Epithelial cell of umbilical artery (primary cell): ENCODE measurements at places on chromosomes 1 and 21. TPM values are rescaled to one million over a fixed set of nuclear protein-coding genes. Genes with fewer than 3 reads are reported as not detected.

Gene PDPN
- 0.32 TPM in 1 of 2 replicates, not detected in the other for total RNA-seq

Gene ADAM30
- not detected in 2 replicates for total RNA-seq

Gene KIF14
- 8.8 and 10.9 TPM in 2 replicates for total RNA-seq

Gene CHI3L1
- total RNA-seq = 0.65 and 1.5 TPM in 2 replicates

Gene CAMK1G
- not detected in 2 replicates for total RNA-seq

Gene DNAJC16
- 9.7 and 10.0 TPM in 2 replicates for total RNA-seq

Gene LDLRAD2
- total RNA-seq = not detected in 2 replicates

Gene LCE3E
- total RNA-seq = not detected in 2 replicates

Gene OR2L13
- not detected in 2 replicates for total RNA-seq

Gene LMX1A
- not detected in 2 replicates for total RNA-seq

Gene ATPAF1
- total RNA-seq = 30.2 and 39.8 TPM in 2 replicates

Gene FCGR2B
- total RNA-seq = under 0.01 TPM in 1 of 2 replicates, not detected in the other

Gene KRTAP19-1
- total RNA-seq = not detected in 2 replicates

Gene HHAT
- total RNA-seq = 0.65 and 1.5 TPM in 2 replicates

Gene OR2M3
- not detected in 2 replicates for total RNA-seq

Gene PLEKHG5
- 26.4 and 36.4 TPM in 2 replicates for total RNA-seq

Gene IER5
- total RNA-seq = 16.2 and 33.7 TPM in 2 replicates

Gene LEMD1
- total RNA-seq = not detected in 2 replicates

Gene DDR2
- total RNA-seq = 6.8 and 16.7 TPM in 2 replicates

Gene INAVA
- total RNA-seq = not detected in 2 replicates

Gene IRF6
- 36.4 and 72.9 TPM in 2 replicates for total RNA-seq

Gene ZBTB48
- 13.3 and 18.2 TPM in 2 replicates for total RNA-seq

Gene PLA2G2F
- not detected in 2 replicates for total RNA-seq

Gene MYBPH
- not detected in 2 replicates for total RNA-seq

Gene PRAMEF14
- not detected in 2 replicates for total RNA-seq

Gene DYNLT4
- total RNA-seq = not detected in 2 replicates

Gene GON4L
- 20.5 and 30.5 TPM in 2 replicates for total RNA-seq

Gene S100A11
- total RNA-seq = 19.8 and 28.3 TPM in 2 replicates

Gene SFN
- total RNA-seq = not detected in 2 replicates

Gene CELA2B
- not detected in 2 replicates for total RNA-seq

Gene CNST
- total RNA-seq = 11.7 and 16.4 TPM in 2 replicates

Gene OR2T33
- not detected in 2 replicates for total RNA-seq

Gene DMBX1
- total RNA-seq = not detected in 2 replicates

Gene SELL
- total RNA-seq = 0.65 and 1.1 TPM in 2 replicates

Gene LRRC3
- 0.61 and 1.9 TPM in 2 replicates for total RNA-seq

Gene CFHR5
- not detected in 2 replicates for total RNA-seq

Gene ZNF648
- not detected in 2 replicates for total RNA-seq

Gene AGRN
- total RNA-seq = 56.2 and 70.7 TPM in 2 replicates

Gene HPDL
- total RNA-seq = 5.2 and 6.1 TPM in 2 replicates

Gene COL6A1
- total RNA-seq = 14.0 and 17.8 TPM in 2 replicates

Gene OLFM3
- total RNA-seq = under 0.01 TPM in 1 of 2 replicates, not detected in the other

Gene FMO5
- total RNA-seq = 0.65 and 0.76 TPM in 2 replicates

Gene FALEC
- total RNA-seq = not detected in 2 replicates

Gene ARPC5
- 163 and 412 TPM in 2 replicates for total RNA-seq
